ENCODE measurements at places on chromosomes 2 and 18.

- no peak for DNase-seq
These were observed 135.9 kb downstream of the ALPK2 start for GRCh38 chr18:58492891-58493469.

DNA sequence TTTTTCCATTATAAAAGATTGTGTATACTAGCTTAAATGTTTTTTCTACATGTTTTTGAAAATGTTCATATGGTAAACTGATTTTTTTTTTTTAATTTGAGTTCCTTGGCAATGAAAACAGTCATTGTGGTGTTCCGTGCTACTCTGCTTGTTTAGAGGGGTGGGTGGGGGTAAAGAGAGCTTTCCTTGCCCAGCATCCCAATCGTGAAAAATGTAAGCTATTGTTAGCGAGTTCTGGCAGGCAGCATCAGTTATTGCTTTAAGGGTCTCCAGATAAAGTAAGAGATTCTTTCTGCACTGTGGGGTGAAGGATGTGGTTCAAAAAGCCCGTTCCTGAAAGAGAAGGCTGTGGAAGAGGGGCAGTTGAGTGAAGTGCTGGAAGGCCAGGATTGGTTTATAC lies 118.4 kb downstream of the TANC1 start:
- DNase-seq: no peak

DNA sequence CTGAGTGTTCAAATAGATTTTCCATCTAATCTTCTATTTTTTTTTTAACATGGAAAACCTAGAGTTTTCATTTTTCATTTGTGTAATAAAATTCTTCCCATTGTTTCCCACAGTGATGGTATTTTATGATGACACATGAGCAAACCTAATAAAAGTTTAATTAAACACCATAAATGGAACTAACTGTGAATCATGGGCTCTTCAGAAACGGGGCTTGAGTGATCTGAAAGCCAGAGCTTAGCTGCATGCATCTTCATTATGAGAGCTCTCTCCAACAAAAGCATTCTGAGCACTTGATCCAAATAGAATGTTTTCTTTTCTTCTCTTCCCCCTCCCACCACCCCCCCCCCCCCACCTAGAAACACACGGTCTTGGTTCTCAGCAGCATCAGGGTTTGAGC lies 82.1 kb upstream of the REV1 start:
- no peak for DNase-seq

DNA sequence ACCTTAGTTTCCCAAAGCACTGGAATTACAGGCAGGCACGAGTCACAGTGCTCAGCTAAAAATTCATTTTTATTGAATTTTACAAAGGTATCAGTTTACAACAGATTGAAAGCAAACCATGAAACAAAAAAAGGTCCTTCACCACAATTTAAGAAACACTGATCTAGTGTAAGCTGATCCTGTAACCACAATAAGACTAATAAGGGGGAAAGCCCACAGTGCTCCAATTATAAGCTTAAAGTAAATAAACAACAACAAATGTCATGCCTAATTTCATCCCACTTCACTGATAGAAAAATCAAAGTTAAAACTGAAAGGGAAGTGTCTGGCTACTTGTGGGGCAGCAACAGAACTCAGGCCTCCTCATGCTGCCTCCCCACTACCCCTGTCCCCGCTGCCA lies 49.2 kb downstream of the ICA1L start:
- no peak for DNase-seq

DNA sequence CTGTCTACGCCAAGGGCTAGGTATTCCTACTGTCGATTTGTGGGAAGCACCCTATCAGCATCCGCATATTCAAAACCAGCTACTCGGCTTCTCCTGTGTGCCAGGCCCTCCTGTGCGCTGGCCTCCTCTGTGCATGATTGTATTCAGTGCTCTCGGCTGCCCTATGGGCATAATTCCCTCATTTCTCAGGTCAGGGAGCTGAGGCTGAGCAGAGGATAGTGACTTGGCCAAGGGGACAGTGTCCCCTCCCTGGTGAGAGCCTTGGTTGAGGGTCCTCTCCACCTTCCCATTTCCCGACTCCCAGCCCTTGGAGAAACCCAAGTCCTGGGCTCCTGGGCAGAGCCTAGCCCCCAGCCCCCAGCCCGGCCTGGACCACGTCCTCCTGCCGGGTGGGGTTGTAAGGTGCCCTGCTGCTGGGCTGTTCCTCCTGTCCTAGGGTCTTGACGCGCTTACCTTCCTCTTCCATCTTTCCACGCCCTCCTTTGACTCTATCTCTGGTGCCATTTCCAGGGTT lies 6.3 kb upstream of the HS6ST1 start:
- DNase-seq: no peak

- no peak for DNase-seq
These were observed 71.9 kb upstream of the CCDC68 start for GRCh38 chr18:55031164-55031563.

DNA sequence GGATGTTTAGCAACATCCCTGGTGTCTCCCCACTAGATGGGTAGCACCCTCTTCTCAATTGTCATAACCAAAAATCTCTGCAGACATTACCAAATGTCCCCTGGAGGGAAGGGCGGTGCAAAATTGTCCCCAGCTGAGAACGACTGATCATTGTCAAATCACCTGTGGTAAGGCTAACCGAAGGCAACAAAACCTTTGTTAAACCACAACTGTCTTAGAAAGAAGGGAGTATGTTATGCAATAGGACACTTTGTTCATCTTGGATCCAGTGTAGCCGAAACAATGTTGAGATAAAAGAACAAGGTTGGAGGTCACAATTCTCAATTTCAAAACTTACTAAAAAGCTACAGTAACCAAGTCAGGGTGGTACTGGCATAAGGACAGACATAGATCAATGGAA lies 50.3 kb upstream of the ST3GAL5 start:
- DNase-seq: no peak

DNA sequence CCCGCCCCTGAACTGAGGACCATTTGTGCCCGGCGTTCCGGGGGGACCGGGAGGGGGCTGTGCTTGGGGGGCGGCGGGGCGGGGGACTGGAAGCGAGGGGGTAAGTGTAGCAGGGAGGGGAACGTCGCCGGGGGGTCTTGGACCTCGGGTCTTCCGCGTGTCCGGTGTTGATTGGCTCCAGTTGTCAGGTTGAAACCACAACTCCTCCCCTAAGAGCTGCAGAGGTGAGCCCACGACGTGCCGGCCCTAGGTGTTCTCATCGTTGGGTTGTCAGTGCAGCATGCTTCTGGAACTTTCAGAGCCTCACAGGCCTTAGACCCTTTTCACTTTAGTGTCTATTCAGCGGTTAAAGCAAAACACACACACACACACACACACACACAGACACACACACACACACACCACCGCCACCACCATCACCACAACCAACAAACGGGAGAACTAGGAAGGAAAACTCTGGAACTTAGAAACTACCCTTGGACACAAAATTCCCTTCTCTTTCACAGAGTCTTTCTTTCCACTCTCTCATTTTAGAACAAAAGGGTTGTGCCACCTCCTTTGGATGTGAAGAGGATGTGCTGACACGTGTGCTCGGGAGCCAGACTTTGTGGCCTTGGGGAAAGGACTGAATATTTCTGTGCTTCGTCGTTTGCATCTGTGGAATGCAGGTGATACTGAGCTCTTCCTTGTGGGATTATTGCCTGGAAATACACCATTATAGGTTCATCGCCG lies 6.7 kb upstream of the DLX2 start:
- DNase-seq: no peak

DNA sequence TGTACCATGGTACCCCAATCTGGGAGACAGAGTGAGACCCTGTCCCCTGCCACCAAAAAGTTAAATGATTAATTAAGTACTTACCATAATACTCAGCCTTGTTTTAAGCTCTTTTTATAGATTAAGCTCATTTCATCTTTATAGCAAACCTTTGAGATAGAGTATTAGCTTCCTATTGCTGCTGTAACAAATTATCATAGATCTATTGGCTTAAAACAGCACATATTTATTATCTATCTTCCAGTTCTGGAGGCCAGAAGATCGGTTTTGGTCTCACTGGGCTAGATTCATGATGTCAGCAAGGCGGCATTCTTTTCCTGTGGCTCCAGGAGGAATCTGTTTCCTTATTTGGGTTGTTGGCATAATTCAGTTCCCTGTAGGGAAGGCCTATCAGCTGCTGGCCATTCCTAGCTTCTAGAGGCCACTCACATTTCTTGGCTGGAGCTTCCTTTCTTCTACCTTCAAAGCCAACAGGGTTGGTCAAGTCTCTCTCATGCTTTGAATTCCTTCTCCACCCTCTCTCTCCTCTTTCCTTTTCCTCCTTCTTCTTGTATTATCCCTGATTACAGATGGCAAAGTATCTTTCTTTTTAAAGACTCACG lies 13.7 kb upstream of the GREB1 start:
- no peak for DNase-seq

DNA sequence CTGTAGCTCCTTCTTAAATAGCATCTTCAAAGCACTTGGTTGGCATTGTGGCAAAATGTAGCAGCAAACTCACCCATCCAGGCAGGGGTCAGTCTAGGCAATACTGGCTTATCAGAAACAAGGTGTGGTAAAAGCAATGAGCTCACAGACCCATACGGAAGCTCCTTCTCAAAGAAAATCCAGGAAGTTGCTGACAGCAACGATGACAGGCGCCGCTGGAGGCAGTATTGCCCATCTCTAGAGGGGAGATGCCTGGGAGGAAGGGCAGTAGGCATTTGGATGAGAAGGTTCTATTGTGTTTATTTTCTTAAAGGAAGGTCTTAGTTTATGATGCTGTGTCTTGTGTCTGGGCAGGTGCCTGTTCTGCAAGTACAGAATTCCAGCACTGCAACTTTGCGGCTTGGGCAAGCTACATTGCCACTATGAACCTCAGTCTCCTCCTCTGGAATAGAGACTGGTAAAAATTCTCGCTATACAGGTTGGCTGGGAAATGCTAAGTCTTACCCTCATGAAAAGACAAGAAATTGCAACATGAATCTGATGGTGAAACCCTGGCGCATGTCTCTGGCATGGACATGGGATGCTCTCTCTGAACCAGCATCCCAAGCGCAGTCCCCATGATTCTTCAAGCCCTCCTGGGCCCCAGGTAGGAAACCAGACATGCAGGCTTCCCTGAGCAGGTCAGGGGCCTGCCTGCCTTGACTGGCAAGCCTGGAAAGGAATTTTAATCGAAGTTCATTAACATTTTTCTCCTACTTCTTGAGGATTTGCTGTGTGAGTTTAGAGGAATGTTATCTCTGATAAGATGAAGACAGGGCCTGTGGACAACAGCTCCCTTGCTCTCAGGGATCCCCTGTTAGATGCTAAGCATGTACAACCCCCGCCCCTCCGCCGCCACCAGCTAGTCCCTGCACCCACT lies 156.0 kb downstream of the TFCP2L1 start:
- DNase-seq: no peak

DNA sequence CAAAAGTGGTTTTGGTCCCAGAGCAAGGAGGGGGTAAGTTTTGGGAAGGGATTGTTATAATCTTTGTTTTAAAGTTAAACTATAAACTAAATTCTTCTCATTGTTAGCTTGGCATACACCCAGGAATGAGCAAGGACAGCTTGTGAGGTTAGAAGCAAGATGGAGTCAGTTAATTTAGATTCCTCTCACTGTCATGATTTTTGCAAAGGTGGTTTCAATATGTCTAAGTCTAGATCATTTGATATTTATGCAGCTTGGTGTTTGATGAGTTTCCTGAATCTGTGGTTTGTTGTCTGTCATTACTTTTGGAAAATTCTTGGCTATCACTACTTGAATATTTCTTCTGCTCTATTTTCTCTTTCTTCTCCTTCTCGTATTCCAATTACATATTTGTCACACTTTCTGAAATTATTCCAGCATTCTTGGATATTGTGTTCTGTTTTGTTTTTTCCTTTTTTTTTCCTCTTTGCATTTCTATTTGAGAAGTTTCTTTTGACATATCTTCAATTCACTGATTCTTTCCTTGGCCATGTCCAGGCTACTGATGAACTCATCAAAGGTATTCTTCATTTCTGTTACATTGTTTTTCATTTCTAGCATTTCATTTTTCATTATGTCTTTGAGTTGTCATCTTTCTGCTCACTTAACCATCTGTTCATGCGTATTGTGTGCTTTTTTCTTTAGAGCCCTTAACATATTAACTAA lies 5.1 kb downstream of the SP140 start:
- no peak for DNase-seq

GRCh38 chr2:32949260-32949659 lies 2.5 kb downstream of the LTBP1 start:
- DNase-seq: no peak

- DNase-seq: no peak
These were observed 129.5 kb upstream of the PELI1 start for GRCh38 chr2:64273524-64274398.

DNA sequence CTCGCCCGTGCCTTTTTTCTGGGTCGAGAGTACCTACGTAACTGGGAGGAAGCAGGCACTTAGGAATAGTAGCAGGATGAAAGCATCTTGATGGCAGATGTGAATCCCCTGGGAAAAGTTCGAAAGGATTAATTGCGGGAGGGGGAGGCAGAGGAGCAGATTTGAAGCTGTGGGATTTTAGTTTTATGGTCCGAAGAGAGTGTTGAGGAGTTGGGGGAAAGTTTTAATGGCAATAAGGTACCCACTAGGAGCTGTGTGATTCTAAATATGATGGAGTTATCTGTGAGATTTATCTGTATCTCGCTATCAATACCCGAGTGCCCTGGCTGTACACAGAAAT lies 1.1 kb downstream of the AGFG1 start:
- no peak for DNase-seq

- no peak for DNase-seq
These were observed 323.1 kb downstream of the KCNJ3 start for GRCh38 chr2:155021618-155022017.

GRCh38 chr18:24014986-24015638 lies 558 bp downstream of the TTC39C start:
- DNase-seq: no peak

- DNase-seq: no peak
These were observed 60.5 kb downstream of the SMCHD1 start for GRCh38 chr18:2715990-2716389.

GRCh38 chr2:65129286-65129825 lies 550 bp downstream of the RAB1A start:
- no peak for DNase-seq

DNA sequence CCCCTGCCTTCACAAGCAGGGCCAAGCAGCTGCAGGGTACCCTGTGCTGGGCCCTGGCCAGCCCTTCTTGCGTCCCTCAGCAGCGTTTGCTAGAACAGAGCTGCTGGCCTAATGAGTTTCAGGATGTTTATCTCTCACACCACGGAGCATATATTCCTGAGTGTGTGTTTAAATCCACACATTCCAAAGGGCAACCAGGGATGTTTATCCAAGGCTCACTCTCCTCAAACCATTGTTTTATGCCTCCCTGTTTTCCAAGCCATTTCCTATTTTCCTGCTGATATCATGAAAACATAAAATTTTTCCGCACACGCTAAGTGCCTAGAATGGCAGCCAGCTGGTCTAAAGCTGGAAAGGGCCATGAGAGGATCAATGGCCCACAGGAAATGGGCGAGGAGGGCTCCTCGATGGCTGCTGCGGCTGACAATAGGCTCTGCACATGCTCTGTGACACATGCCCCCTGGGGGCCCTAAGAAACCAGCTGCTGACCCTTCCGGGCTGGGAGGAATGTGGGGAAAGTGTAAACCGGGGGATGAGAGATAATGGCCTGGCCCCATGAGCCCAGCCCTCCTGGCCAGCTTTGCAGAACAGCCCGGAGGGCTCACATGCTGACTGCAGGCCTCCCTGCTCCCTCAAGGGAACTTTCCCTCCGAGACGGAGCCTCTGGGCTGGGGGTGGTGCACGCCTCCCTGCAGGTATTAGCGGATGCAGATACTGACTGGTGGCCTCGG lies 194.0 kb downstream of the NDUFA10 start:
- DNase-seq: no peak

GRCh38 chr2:152097290-152097800 lies 1.5 kb downstream of the CACNB4 start:
- no peak for DNase-seq

Data from NCI-H1930 (cell line).